ENCODE measurements at places on chromosomes 11 and 22. TPM values are rescaled to one million over a fixed set of nuclear protein-coding genes. Genes with fewer than 3 reads are reported as not detected.
A peak's percentile ranks its signal among the peaks of the same experiment; 100 is the strongest.

ISX gene
- 0.39 TPM for polyA plus RNA-seq

NXPE2 gene
- polyA plus RNA-seq = 0.23 TPM

SCGB1A1 gene
- polyA plus RNA-seq = 5.9 TPM

GRCh38 chr11:34585735-34586487 is 35.0 kb upstream of the EHF start:
- no peaks in the 10 kb centered on the region for H3K36me3 ChIP-seq
- H3K27ac ChIP-seq = peak overlapping the region; percentile 14
- no peaks in the 10 kb centered on the region for H3K27me3 ChIP-seq
- H3K4me1 ChIP-seq = peaks cover 5% of the 10 kb centered on the region

DNA sequence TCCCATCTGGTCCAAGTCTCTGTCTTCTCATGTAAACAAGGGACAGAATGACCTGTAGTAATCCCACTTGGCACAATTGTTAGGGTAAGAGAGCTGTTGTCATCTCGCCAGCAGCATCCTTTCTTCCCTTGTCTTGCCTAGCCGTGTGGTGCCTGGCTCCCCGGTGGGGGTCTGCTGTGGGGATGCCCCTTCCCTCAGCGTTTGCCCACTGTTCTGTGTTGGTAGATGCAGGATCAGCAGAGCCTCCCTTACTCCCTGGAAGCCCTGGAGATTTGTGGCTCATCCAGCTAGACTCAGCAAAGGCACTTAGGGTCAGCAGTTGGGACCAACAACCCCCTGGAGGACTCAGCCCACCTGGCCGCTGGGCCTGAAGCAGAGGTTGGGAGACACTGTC is 13.0 kb downstream of the ACO2 start:
- no peak overlapping the region for H3K27ac ChIP-seq
- H3K27me3 ChIP-seq = no peaks in the 10 kb centered on the region
- H3K36me3 ChIP-seq = no peaks in the 10 kb centered on the region
- peaks cover 56% of the 10 kb centered on the region for H3K4me1 ChIP-seq
- no peak for DNase-seq

- no peaks in the 10 kb centered on the region for H3K27me3 ChIP-seq
- no peak for DNase-seq
- H3K4me1 ChIP-seq = no peaks in the 10 kb centered on the region
Measured at GRCh38 chr11:102810950-102811660, 13.1 kb upstream of the MMP1 start.

DNA sequence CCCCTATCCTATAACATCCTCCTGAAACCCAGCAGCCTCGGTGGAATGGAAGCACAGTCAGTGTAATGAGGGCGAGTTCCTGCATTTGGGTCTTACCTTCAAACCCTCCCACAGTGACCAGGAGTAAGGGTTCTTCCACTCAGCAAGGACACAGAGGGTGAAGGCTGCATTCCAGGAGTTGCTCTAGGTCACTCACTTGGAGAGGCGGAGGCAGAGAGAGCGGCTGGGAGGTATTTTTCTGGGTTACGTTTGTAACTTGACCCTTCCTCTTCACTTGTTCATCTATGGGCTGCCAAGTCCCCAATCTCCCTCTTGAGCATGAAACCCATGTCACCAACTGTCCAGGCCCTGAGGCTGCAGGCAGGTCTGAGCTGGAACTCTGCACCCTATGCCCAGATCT is 36.8 kb upstream of the SHISAL1 start:
- H3K36me3 ChIP-seq = no peaks in the 10 kb centered on the region
- H3K4me3 ChIP-seq = no peak overlapping the region
- H3K4me1 ChIP-seq = no peaks in the 10 kb centered on the region
- no peak overlapping the region for H3K27ac ChIP-seq

DNA sequence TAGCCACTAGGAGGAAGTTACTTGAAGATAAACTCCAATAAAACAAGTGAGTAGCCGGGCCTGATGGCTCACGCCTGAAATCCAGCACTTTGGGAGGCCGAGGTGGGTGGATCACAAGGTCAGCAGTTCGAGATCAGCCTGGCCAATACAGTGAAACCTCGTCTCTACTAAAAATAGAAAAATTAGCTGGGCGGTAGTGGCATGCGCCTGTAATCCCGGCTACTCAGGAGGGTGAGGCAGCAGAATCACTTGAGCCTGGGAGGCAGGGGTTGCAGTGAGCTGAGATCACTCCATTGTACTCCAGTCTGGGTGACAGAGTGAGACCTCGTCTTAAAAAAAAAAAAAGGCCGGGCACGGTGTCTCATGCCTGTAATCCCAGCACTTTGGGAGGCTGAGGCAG is 34.0 kb upstream of the CLPB start:
- H3K27me3 ChIP-seq = no peaks in the 10 kb centered on the region
- no peak for DNase-seq
- H3K36me3 ChIP-seq = no peaks in the 10 kb centered on the region

- no peak for DNase-seq
- H3K4me1 ChIP-seq = no peaks in the 10 kb centered on the region
- no peak overlapping the region for H3K4me3 ChIP-seq
- peaks cover 4% of the 10 kb centered on the region for H3K36me3 ChIP-seq
- no peaks in the 10 kb centered on the region for H3K27me3 ChIP-seq
- H3K27ac ChIP-seq = no peak overlapping the region
Measured at GRCh38 chr22:33652615-33653014, 267.7 kb downstream of the LARGE1 start.

- no peak overlapping the region for H3K27ac ChIP-seq
- no peaks in the 10 kb centered on the region for H3K36me3 ChIP-seq
- no peak overlapping the region for H3K4me3 ChIP-seq
- H3K27me3 ChIP-seq = no peaks in the 10 kb centered on the region
Measured at GRCh38 chr11:100810146-100810545, 123.1 kb downstream of the ARHGAP42 start.

DNA sequence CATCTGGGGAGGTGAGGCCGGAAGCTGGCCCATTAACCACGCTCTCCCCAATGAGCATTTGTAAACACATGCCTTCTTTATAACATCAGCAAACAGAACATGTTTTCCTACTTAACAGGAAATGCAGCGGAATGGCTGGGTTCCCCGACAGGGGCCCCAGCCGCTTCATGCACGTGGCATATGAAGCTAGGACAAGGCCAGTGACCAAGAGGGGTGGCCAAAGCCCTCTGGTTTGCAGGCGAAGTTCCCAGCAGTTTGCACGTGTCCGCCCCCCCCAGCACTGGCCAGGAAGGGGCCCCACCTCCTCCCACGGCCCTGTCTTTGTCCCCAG is 38.7 kb upstream of the LINC01488 start:
- no peak for DNase-seq
- H3K36me3 ChIP-seq = no peaks in the 10 kb centered on the region
- H3K27me3 ChIP-seq = peaks cover 14% of the 10 kb centered on the region
- peaks cover 29% of the 10 kb centered on the region for H3K4me1 ChIP-seq

- H3K4me1 ChIP-seq = peaks cover 3% of the 10 kb centered on the region
- H3K27me3 ChIP-seq = no peaks in the 10 kb centered on the region
Measured at GRCh38 chr11:85961930-85962363, 106.8 kb downstream of the CCDC83 start.
